ENCODE measurements at places on chromosomes 1 and 21.
A peak's percentile ranks its signal among the peaks of the same experiment; 100 is the strongest.

DNA sequence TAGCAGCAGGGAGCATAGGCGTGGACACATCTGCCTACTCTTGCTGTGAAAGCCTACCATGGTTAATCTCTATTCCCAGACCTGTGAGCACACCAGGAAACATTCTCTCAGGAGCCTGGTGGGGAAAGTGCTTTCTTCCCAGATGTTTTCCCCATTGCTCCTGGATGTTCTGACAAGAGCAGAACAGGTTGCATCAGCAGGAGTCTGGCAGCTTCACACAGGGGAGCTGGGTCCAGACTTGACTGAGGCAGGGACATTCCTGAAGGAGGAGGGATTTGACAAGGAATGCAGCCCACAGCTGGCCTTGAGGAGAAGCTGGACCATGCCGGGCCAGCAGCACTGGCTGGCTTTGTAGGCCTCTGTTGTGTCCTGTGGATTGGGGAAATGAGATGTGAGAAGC, 21.0 kb upstream of the ARTN start:
- no peak for DNase-seq

DNA sequence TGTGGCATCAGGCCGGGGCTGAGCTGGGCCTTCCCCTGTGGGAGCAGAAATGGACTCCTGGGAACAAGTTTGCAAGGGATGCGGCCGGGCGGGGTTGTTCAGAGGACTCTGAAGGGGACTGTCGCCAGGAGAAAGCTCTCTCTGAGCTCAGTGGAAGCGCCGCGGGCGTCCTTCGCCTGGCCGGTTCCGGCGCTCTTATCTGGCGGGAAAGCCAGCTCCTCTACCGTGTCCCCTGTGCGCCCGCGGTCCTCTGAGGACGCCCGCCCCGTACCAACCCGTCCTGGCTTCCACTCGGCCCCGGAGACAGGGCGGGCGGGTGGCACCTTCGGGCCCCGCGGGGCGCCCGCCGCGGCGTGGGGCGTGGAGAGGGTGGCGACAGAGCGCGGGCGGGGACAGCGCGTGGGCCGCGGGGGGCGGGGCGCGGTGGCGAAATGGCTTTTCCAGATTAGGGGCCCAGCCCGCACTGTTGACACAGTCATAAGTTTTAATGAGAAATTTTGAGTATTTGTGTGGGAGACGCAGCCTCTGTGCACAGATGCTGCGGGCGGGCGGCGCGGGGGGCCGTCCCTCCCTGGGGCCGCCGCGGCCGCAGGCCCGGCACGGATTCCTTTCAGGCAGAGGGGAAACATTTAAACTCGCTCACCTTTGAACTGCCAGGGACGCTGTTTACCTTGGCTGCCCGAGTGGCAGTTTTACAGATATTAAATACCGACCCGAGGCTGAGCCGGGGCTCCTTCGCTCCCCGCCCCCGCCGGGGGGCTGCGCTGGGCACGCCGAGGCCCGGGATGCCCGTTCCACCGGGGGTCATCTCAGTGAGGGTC, 70.2 kb downstream of the FOXD2 start:
- peak; percentile 61 for DNase-seq

DNA sequence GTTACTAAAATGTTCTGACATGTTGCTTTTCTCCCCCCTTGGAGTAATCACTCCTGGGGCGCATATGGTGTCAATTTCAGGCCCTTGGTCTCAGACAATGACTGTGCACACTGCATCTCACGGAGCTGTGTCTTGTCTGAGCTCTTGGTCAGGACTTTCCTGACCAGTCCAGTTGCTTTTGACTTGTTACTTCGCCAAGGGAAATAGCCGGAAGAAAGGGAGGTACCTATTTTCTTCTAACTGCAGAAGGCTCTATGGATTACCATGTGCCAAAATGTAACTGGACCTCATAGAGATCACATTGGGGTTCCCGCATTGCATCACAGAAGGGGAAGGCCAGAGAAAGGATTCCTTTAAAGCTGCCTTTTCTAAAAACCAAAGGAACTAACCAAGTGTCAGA, 68.6 kb downstream of the SPAG17 start:
- no peak for DNase-seq

- no peak for DNase-seq
Observed at GRCh38 chr1:234775477-234776246, 165.7 kb upstream of the IRF2BP2 start.

- no peak for DNase-seq
Observed at GRCh38 chr1:86277936-86278335, 118.2 kb downstream of the ODF2L start.

GRCh38 chr1:46041551-46041950, 90.9 kb downstream of the PIK3R3 start:
- DNase-seq = no peak

GRCh38 chr1:56788588-56788987, 30.6 kb downstream of the FYB2 start:
- DNase-seq = no peak

- DNase-seq = no peak
Observed at GRCh38 chr1:209341673-209342420, 241.7 kb upstream of the CAMK1G start.

DNA sequence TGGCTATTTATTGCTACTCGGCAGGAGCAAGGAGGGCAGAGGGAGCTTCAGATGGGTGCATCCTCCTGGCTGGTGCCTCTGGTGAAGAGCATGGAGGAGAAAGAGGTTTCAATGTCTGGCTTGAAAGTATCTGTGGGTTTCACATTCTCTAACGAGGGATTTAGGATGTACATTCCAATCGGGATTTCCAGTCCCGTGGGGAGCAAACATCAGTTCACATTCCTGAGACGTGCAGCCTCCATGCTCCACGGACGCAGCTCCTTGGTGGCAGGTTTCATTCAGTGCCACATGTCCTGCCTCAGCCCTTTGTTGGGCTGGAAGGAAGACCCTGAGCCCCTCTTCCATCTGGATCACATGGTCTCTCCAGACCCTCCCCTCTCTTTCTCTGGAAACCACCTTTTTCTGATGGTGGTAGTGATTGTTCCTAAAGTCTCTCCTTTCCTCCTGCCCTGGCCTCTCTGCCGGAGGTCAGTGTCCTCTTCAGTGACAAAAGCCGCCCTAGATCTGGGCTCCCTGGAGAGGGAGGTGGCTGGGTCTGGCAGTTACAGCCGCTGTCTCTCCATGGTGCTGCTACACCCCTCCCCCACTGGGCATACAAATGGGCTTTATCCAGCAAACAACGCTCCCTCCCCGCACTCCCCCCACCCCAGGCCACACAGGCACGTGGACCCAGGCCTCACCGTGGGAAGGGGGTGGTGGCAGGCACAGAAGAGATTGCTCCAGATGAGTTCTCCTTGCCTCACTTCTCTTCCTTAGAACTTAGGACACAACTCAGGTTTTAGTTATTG, 826 bp upstream of the CA14 start:
- DNase-seq = no peak

DNA sequence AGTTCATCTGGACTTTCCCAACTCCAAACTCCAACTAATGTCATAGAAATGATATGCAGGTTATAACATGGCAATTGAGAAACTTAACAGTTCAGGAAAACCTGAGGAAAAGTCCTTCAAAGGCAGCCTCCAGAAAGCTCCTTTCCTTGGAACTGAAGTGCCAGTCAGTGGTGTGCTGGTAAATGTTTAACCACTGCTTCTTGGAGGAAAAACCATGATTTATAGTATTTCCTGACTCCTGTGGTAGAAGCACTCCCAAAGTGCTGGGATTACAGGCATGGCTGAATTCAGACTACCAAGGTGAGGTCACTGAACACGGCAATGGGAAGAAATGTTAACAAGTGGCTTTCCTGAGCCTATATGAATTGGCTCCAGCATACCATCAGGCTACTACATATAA, 26.7 kb upstream of the ZNHIT6 start:
- DNase-seq = no peak

GRCh38 chr1:221510793-221511503, 230.9 kb downstream of the DUSP10 start:
- no peak for DNase-seq

DNA sequence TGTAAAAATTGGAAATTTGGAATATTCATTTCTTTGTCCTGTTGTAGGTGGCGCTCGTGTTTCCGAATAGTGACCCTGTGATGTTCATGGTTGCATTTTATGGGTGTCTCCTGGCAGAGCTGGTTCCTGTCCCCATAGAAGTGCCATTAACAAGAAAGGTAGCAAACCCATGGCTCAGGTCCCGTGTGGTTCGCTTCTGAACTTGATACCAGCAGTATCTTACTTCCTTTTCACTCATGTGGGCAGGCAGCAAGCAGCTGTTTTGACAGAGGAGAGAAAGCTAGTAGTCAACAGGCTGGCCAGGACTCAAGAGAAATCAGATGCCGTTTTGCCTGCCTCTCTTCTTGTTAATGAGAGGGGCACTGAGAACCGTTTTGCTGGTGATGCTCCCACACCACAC, 72.8 kb downstream of the S100B start:
- DNase-seq = no peak

GRCh38 chr1:216916890-216917438, 193.7 kb upstream of the ESRRG start:
- DNase-seq = no peak

DNA sequence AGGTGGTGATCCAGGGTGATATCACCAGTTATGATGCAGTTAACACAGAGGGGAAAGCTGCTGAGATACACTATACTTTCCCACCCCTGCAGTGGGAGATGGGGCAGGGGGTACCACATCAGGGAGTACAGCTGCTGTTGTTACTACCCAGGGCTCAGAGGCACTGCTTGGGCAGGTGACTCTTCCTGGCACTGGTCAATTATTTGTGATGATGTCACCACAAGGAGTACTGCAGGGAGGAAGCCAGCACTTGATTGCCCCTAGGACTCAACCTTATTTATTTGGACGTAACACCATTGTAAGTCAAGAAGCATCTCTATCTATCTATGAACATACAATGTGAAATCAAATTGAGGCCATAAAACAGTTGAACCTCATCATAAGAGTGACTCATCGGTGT, 10.1 kb downstream of the IFNAR1 start:
- DNase-seq = no peak

GRCh38 chr1:44411861-44412260, 6.8 kb downstream of the RNF220 start:
- no peak for DNase-seq

GRCh38 chr1:115188680-115189395, 99.5 kb upstream of the TSPAN2 start:
- DNase-seq = no peak

GRCh38 chr21:24840287-24840686, 767.0 kb downstream of the MRPL39 start:
- no peak for DNase-seq

DNA sequence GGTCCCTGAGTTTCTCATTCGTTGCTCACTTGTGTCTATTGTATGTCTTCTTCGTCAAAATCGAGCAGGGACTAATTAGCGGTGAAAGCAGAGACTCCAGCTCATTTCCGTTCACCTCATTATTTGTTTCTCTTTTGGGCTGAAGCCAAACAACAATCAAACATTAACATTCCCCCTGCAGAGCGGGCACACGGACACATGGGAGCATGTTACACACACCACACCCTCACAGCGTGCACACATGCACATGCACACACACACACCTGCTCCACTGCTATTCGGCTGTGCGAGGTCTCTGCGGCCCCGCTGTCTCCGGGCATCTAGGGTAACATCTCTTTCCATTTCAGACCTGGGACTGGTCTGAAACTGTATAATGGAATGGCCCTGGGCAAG, 58.5 kb upstream of the LRRC8D start:
- no peak for DNase-seq

DNA sequence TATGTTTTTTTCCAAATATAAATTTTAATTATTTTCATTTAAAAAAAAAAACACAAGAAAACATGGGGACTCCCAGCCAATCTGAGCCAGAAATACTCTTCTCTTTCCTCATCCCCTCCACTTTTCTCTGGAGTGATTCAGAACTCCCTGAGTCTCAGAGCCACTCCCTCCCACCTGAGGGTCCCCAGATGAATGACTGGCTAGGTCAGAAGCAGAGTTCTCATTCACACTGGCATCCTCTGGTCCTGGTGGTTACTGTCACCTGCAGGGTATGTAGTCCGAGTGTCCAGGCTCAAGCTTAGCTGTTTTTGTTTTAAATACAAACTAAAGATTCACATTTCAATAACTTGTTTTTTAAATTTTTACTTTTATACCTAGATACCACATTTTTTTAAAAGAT, 6.3 kb downstream of the HMGCS2 start:
- no peak for DNase-seq

GRCh38 chr21:41650526-41651145, 116.2 kb downstream of the RIPK4 start:
- no peak for DNase-seq

DNA sequence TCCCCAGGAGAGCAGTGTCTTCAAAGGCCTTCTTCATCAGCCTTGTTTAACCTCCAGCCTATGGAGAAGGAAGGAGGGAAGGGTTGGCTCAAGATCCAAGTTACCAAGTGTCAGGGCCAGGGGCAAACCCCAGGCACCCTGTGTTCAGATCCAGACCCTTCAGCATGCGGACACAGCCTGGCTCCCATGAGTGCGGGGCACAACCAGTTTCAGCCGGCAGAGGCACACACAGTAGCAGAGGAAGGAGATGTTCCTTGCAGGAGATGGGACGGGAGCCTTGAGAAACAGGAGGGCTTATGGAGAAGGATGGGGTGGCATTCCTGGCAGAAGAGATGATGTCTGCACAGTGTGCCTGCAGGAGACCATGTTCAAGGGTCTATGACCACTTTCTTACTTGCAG, 161.7 kb upstream of the EDN2 start:
- DNase-seq = no peak

- DNase-seq = no peak
Observed at GRCh38 chr1:108199201-108199691, 897 bp downstream of the SLC25A24 start.

DNA sequence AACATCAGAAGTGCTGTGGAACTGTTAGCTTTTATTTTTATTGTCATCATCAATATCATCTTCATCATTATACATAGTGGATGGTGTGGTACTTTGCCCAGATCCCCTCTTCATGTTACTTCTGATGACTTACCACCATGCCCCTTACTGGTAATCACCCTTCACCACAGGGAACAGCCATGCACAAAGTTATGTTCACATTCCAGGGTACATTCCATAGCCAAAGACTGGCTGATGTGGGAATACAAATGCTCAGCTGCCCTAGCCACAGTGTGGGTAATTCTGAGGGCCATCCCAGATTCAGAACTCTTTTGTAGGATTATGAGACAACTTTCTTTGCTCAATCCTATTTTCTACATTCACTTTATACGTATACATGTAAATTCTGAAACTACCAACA, 691.3 kb upstream of the CXADR start:
- no peak for DNase-seq

DNA sequence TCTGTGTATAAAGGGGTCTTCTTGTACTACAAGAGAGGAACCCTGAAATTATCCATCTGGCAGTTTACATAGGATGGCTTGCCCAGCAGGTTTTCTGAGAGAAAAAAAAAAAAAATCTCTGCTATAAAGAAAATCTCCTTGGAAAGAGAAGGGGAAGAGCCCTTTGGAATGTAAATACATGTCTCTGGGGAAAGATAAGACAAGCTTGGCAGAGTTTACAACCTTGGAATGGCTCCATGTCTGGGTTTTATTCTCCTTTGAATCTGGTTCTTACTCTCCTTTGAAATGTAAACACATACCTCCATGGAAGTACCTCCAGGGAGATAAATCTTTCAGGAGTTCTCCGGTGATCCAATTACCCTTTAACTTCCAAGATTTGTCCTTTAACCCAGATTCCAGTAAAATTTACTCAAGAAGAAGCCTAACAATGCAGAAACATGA, 45.1 kb upstream of the DNAH14 start:
- DNase-seq = no peak

Measured in stimulated activated CD4-positive, alpha-beta T cell treated with anti-CD3 and anti-CD28 coated beads, Interleukin-2, amount 100 ng/mL, for 24 hours (primary cell).